Gastroesophageal sphincter (tissue), 4 donors: ENCODE measurements at places on chromosomes 16 and 17.

DNA sequence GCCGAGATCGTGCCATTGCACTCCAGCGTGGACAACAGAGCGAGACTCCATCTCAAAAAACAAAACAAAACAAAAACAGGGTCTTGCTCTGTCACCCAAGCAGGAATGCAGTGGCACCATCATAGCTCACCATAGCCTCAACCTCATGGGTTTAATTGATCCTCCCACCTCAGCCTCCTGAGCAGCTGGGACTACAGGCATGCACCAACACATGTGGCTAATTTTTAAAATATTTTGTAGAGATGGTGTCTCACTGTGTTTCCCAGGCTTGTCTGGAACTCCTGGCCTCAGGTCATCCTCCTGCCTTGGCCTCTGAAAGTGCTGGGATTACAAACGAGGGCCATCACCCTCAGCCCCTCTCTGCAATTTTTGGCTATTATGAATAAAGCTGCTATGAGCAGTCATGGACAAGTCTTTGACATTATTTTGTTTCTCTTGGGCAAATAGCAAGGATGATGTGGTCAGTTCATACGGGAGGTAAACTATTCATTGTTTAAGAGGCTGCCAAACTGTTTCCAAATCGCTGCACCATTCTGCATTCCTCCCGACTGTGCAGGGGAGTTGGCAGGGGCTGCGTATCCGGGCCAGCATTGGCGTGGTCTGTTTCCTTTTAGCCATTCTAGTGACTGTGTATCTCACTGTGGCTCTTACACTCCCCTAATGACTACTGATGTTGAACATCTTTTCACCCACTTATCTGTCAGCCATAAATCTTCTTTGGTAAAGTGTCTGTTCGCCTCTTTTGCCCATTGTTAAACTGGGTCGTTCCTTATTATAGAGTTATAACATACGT is 21.1 kb downstream of the EIF4A3 start:
- ATAC-seq = no peak

- ATAC-seq = no peak
Observed at GRCh38 chr17:31174215-31174614, 79.4 kb downstream of the NF1 start.

DNA sequence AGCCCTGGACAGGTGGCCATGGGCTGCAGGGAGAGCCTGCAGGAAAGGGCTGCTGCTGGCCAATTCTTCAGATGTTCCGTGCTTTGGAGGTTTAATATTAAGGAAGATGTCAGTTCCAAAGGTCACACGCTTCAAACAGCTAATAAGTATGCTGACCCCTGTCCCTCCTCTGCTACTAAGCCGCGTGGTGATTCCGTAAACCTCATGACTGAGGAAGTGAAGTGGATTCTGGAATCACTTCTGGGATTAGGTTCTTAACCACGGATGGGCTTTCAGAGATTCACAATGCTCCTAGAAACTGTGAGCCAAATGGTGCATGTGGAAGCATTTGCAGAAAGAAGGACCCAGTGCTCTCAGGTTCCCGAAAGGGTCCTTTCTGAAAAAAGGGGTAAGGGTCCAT is 28.5 kb upstream of the ERN1 start:
- no peak for ATAC-seq

GRCh38 chr17:38898812-38899348 is 26.5 kb upstream of the LASP1NB start:
- ATAC-seq = no peak

DNA sequence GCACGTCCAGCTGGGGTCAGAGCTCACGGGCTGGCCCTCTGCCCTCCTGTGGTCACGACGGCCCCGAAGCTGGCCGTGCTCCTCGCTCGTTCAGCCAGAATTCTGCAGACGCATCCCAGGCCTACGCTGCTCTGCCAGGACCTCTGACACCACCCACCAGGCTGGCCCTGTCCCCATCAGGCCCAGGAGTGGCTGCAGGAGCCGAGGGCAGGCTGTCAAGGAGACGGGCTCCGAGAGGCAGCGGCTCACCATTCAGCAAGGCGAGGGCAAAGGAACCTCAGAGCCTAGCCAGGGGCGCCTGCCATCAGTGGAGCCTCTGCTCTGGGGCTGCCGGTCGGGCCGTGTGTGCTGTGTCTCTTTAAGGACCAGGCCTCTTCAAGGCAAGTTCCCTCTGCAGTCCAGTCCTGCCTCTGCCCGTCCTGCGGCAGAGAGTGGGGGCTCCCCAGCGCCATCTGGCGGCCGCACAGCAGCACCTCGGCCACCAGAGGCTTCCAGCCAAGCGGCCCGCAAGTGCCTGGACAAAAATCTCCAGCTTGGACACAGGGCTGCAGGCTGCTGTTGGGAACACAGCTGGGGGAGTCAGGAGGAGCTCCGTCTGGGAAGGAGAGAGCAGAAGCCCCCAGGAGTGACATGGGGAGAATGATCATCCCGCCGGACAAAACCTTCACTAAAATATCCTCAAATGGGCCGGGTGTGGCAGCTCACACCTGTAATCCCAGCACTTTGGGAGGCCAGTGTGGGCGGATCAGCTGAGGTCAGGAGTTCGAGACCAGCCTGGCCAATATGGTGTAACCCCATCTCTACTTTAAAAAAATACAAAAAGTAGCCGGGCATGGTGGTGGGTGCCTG is 7.4 kb upstream of the ABR start:
- ATAC-seq = peak; percentile 84

DNA sequence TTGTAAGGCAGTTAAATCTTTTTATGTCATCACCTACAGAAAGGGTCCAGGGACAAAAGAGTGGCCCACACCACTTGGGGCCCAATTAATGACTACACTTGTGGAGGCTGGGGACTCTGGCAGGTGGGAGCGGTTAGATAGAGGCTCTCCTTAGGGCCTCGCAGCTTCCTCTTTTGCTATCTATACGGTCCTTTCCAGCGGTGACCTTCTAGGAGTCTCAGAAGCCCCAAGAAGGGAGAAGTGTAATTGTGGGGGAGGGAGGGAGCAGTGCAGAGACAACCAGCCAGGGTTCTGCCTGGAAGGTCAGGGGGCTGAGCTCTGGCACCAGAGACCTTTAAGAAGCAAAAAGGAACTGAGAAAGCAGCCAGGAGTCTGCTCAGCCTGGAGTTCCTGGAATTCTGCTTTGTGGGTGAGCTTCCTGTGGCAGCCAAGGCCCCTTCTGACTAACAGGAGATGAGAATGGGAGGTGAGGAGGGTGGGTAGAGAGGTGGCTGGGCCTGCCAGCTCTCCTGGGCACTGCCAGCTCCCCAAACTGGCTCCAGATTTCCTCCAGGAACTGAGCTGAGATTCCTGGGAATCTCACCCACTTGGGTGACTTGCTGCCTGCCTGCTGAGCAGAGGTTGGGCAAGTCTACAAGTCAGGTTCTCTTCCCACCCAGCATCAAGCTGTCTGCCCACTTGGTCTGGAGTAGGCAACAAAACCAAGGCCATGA is 16.3 kb upstream of the MAP3K14 start:
- no peak for ATAC-seq

GRCh38 chr16:28882551-28883160 is 4.4 kb downstream of the ATP2A1 start:
- ATAC-seq = no peak

GRCh38 chr16:34803683-34804416 is 1344.4 kb downstream of the TP53TG3F start:
- ATAC-seq = no peak

- ATAC-seq = no peak
Observed at GRCh38 chr17:76521262-76521661, 16.2 kb downstream of the CYGB start.
